WTC11 (cell line): ENCODE measurements at places on chromosomes 13 and 19. TPM values are rescaled to one million over a fixed set of nuclear protein-coding genes. Genes with fewer than 3 reads are reported as not detected.

DNA sequence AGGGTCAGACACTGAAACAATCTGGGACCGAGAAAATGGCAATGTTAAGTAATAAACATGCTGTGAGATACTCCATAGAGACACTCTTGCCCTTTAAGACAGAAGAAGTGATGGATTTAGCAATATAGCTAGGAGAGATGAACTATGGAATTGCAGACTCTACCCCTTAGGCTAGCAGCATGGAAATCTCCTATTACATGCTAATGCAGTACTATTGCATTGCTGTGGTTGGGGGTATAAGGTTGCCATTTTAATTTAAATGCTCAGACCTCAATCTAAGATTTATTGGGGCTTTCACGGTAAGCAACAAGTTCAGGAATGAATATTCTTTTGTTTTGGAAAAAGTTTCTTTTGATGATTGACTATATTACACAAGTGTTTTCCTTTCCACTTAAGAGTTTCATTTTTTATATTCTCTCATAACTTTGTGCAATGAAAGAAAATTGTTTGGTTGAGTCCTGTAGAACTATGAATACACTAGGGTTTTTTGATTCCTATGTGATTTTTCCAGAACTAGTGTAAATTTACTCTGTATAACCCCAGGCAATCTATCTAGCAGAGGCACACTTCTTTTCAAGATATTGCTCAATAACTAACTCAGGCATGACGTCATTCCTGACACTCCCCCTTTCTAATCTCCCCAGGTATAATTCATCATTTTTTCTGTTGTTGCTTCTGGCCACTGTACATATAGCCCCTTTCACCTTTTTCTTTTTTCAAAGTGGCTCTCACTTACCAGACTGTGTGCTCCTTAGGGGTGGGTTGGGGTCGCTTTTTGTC is 394.7 kb upstream of the KLF12 start:
- H3K27ac ChIP-seq: no peak overlapping the region
- no peaks in the 10 kb centered on the region for H3K27me3 ChIP-seq
- H3K4me3 ChIP-seq: no peak overlapping the region
- DNase-seq: no peak
- H3K4me1 ChIP-seq: peaks cover 10% of the 10 kb centered on the region

GRCh38 chr19:47767349-47767748 is 11.2 kb upstream of the SELENOW start:
- no peaks in the 10 kb centered on the region for H3K27me3 ChIP-seq
- H3K36me3 ChIP-seq: no peaks in the 10 kb centered on the region
- H3K4me1 ChIP-seq: peaks cover 26% of the 10 kb centered on the region
- no peak overlapping the region for H3K4me3 ChIP-seq
- H3K27ac ChIP-seq: no peak overlapping the region
- no peak for DNase-seq

DNA sequence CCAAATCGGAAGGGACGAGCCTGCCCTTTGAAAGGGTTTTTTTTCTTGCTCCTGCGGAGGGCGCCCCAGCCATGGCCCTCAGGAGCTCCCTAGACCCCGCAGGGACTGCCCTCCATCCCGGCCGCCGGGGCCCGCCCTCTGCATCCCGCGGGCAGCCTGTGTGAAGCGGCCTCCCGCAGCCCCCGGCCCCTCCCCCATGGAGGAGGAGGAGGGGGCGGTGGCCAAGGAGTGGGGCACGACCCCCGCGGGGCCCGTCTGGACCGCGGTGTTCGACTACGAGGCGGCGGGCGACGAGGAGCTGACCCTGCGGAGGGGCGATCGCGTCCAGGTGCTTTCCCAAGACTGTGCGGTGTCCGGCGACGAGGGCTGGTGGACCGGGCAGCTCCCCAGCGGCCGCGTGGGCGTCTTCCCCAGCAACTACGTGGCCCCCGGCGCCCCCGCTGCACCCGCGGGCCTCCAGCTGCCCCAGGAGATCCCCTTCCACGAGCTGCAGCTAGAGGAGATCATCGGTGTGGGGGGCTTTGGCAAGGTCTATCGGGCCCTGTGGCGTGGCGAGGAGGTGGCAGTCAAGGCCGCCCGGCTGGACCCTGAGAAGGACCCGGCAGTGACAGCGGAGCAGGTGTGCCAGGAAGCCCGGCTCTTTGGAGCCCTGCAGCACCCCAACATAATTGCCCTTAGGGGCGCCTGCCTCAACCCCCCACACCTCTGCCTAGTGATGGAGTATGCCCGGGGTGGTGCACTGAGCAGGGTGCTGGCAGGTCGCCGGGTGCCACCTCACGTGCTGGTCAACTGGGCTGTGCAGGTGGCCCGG is 815 bp downstream of the MAP3K10 start:
- H3K4me3 ChIP-seq: peak overlapping the region; percentile 61
- DNase-seq: peak; percentile 81
- H3K27me3 ChIP-seq: peaks cover 15% of the 10 kb centered on the region; the same call in 1 of the 2 replicates

- peak overlapping the region; percentile 4; the same call in 1 of the 2 replicates for H3K27ac ChIP-seq
- H3K27me3 ChIP-seq: no peaks in the 10 kb centered on the region; the same call in 1 of the 2 replicates
- DNase-seq: no peak
- peaks cover 14% of the 10 kb centered on the region for H3K4me1 ChIP-seq
- H3K36me3 ChIP-seq: no peaks in the 10 kb centered on the region
- H3K4me3 ChIP-seq: no peak overlapping the region
Observed at GRCh38 chr13:110575322-110576069, 14.0 kb upstream of the RAB20 start.

DNA sequence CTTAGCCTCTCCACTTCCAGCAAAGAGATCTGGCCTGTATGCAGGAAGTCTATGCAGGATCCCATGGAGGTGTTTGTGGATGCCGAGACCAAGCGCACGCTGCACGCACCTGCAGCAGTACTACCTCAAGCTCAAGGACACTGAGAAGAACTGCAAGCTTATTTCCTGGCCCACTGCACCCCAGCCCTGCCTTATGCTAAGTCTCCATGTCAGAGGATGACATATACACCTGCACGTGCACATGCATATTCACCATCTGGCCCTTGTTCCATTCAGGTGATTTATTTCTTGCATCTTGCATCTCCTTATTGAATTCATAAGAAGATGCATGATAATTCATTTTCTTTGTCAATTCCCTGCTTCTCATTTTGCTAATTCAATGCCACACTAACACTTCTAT is 472.8 kb upstream of the SGCG start:
- no peak for DNase-seq
- H3K27me3 ChIP-seq: no peaks in the 10 kb centered on the region
- H3K4me1 ChIP-seq: peaks cover 4% of the 10 kb centered on the region; the same call in 1 of the 2 replicates
- no peak overlapping the region for H3K4me3 ChIP-seq
- no peaks in the 10 kb centered on the region for H3K36me3 ChIP-seq

NKG7 gene
- 0.53 to 0.63 TPM in 2 of 3 replicates, not detected in the other for total RNA-seq

KLK14 gene
- 1.1 to 1.6 TPM (median 1.4 TPM) in 3 replicates for total RNA-seq

DNA sequence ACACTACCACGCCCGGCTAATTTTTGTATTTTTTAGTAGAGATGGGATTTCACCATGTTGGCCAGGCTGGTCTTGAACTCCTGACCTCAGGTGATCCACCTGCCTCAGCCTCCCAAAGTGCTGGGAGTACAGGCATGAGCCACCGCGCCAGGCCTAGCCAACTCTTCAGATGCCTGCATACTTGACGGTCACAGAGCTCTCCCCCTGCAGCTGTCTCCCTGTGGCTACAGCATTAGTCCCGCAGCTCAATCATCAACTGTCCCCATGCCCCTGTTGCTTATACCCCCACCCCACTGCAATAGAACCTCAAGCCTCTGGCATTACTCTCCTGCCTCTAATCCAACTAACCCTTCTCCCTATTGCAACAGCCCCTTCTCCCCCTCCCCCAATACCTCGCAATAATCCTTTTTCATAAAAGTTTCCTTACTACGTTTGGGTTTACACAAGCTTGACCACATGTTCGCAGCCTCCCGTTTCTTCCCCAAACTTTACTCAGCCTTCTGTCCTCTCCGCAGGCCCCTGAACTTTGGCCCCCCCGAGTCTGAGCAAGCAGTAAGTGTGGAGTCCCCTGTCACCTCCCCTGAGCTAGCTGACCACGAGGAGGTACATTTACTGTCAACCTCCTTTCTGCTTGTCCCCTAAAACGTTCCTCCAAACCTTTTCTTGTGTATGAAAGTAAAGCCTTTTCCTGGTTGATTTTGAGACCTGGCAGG is 1.7 kb downstream of the ZNF77 start:
- H3K4me1 ChIP-seq: 0 out of 2 replicates have a peak, but pooled peaks cover 3% of the 10 kb centered on the region
- H3K4me3 ChIP-seq: peak overlapping the region; percentile 35
- no peak for DNase-seq
- H3K27ac ChIP-seq: no peak overlapping the region
- H3K36me3 ChIP-seq: peaks cover 11% of the 10 kb centered on the region
- no peaks in the 10 kb centered on the region for H3K27me3 ChIP-seq

- peaks cover 31% of the 10 kb centered on the region for H3K4me1 ChIP-seq
- DNase-seq: no peak
- no peaks in the 10 kb centered on the region for H3K36me3 ChIP-seq
Observed at GRCh38 chr13:51396352-51396751, 56.5 kb downstream of the INTS6 start.

- H3K27me3 ChIP-seq: peaks cover 9% of the 10 kb centered on the region
- H3K4me3 ChIP-seq: no peak overlapping the region
- no peak for DNase-seq
- no peaks in the 10 kb centered on the region; the same call in 1 of the 2 replicates for H3K36me3 ChIP-seq
- no peak overlapping the region for H3K27ac ChIP-seq
Observed at GRCh38 chr19:7744199-7744786, 3.0 kb downstream of the CD209 start.

DNA sequence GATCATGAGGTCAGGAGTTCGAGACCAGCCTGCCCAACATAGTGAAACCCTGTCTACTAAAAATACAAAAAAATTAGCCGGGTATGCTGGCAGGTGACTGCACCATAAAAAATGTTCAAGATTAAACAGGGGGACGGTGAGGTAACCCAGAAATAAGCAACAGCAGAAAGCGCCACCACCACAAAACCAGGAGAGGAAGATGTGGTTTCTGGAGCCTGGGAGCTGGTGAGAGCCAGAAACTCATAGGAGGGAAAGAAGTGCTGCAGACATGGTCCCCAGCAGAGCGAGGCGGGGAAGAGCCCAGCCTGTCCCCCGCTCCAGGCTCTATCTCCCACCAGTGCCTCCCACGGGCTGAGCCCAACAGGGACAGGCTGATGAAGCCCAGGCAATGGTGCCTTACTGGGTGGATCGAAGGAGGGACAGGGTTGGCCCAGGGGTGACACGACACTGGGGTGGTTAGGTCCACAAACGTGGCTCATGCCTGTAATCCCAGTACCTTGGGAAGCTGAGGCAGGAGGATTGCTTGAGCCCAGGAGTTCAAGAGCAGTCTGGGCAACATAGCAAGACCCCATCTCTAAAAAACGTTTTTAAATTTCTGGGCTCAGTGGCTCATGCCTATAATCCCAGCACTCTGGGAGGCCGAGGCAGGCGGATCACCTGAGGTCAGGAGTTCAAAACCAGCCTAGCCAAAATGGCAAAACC is 19.0 kb downstream of the SPC24 start:
- H3K36me3 ChIP-seq: peaks cover 22% of the 10 kb centered on the region
- H3K4me3 ChIP-seq: no peak overlapping the region; the same call in 1 of the 2 replicates

POSTN gene
- 0.60 to 0.76 TPM (median 0.70 TPM) in 3 replicates for total RNA-seq

ADGRE1 gene
- not detected in 3 replicates for total RNA-seq

FLT3 gene
- total RNA-seq: 0.15 to 0.34 TPM (median 0.16 TPM) in 3 replicates

- peaks cover 48% of the 10 kb centered on the region for H3K4me1 ChIP-seq
- no peak overlapping the region for H3K4me3 ChIP-seq
- peak; percentile 54 for DNase-seq
- peaks cover 8% of the 10 kb centered on the region for H3K27me3 ChIP-seq
Observed at GRCh38 chr19:13621413-13621812, 115.1 kb upstream of the CACNA1A start.

GRCh38 chr13:40146063-40146462 is 490.6 kb downstream of the COG6 start:
- 0 out of 2 replicates have a peak, but pooled peaks cover 5% of the 10 kb centered on the region for H3K4me1 ChIP-seq
- no peaks in the 10 kb centered on the region for H3K27me3 ChIP-seq
- no peak overlapping the region for H3K4me3 ChIP-seq
- no peak overlapping the region for H3K27ac ChIP-seq
- DNase-seq: peak; percentile 16

ADPRHL1 gene
- 1.0 to 1.5 TPM (median 1.4 TPM) in 3 replicates for total RNA-seq

GRCh38 chr19:43625918-43626579 is 6.6 kb upstream of the ZNF428 start:
- H3K27me3 ChIP-seq: peaks cover 39% of the 10 kb centered on the region
- no peak overlapping the region for H3K27ac ChIP-seq
- H3K4me1 ChIP-seq: peaks cover 17% of the 10 kb centered on the region
- H3K4me3 ChIP-seq: no peak overlapping the region

- H3K4me1 ChIP-seq: peaks cover 3% of the 10 kb centered on the region; the same call in 1 of the 2 replicates
- H3K4me3 ChIP-seq: no peak overlapping the region
- DNase-seq: no peak
- H3K27me3 ChIP-seq: no peaks in the 10 kb centered on the region
Observed at GRCh38 chr13:50643060-50643459, 200.4 kb downstream of the DLEU7 start.

WDR88 gene
- 0.28 TPM in 1 of 3 replicates, not detected in the others for total RNA-seq

DNA sequence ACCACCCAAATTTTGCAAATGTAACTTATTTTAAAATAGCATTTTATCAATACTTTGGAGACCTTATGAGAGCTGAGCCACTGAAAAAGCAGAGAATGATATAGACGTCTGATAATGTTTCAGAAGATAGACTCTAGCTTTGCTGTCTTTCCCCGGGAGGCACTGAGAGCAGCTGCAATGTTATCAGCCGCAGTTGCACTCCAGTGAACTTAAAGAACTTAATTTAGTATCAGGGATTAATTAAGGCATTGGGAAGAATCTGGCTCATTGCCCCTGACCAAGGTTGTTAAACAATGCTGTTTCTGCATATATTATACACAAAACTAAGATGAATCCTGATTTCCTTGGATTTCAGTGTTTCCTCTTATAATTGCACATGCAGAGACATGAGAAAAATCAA is 75.7 kb upstream of the SGCG start:
- no peaks in the 10 kb centered on the region for H3K36me3 ChIP-seq
- H3K4me3 ChIP-seq: no peak overlapping the region
- no peaks in the 10 kb centered on the region for H3K4me1 ChIP-seq
- no peaks in the 10 kb centered on the region for H3K27me3 ChIP-seq
- DNase-seq: no peak
- H3K27ac ChIP-seq: no peak overlapping the region

DNA sequence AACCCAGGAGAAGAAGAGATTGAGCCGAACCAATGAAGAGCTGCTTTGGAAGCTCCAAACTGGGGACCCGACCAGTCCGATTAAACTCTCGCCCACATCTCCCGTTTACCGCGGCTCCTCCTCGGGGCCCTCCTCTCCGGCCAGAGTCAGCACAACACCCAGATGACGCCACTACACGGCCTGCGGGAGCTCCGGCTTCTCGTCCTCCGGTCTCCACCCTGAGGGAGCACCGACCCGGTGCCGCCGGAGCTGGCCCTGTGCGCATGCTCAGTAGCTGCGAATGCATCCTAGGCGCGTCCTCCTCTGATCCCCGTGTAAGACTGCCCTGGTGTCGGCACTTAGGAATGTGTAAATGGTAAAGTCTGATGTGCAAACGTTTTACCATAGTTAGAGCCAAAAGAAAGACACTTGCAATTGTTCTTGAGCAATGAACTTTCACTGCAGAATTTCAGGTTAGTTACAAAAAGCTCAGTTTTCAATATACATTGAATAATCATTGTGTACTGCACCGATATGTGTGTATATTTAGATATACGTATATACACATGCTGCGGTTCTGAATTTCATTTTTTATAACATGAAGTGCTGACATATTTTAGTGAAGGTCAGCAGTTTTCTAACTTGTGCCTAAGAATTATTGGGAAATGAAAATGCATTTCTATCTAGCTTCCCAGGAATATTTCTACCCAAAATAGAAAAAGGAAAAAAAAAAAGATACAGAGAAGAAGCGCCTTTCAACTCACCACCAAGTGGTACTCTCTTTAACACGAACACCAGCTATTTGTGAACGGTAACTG is 92.2 kb downstream of the SLC7A1 start:
- no peak overlapping the region for H3K27ac ChIP-seq
- DNase-seq: peak; percentile 70
- peak overlapping the region; percentile 58 for H3K4me3 ChIP-seq
- H3K27me3 ChIP-seq: peaks cover 4% of the 10 kb centered on the region; the same call in 1 of the 2 replicates
- no peaks in the 10 kb centered on the region for H3K36me3 ChIP-seq
- peaks cover 14% of the 10 kb centered on the region; the same call in 1 of the 2 replicates for H3K4me1 ChIP-seq

ZNF836 gene
- total RNA-seq: 20.3 to 28.8 TPM (median 22.8 TPM) in 3 replicates
